Stimulated activated CD4-positive, alpha-beta T cell treated with anti-CD3 and anti-CD28 coated beads, TNF-alpha, amount 100 ng/mL, for 1 hour (primary cell): ENCODE measurements at places on chromosomes 4 and X.

DNA sequence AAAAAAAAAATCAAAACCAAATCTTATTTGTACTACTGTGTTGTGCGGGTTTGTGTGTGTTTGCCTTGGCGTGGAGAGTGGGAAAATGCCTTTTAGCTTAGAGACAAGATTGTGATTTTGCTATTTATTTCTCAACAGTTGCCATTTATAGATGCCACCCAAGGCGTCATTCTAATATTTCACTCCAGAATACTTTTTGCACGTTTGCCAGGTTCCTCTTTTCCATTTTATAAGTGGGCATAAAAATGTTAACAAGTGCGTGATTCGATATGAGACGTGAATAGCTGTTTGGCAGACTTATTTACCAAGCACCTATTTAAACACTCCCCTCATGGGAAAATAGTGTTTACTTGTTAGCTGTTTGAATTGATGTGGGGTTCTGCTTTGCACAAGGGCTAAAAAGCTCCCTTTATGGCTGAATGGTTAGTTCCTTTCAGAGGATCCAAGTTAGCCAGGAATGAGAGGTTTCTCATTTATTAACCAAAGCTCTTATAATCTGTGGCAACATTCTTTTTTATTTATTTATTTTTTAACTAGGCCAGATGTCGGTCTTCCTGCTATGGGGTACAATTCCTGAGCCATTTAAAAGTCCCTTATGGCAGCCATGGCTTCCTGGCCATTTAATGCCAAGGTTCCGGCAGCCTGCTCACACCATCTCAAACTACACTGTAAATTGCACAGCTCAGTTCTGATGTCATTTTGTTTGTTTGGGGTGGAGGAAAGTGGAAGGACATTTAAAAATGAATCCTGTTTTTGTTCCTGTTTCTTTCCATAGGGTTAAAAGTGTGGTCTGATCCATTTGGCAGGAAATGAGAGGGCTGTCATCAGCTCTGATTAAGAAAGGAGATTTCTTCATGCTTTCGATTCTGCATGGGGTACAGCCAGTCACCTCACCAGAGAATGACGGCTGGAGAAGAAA, 14.6 kb downstream of the SMIM20 start:
- no peak for DNase-seq

GRCh38 chr4:66223068-66223703, 552.9 kb upstream of the EPHA5 start:
- no peak for DNase-seq

DNA sequence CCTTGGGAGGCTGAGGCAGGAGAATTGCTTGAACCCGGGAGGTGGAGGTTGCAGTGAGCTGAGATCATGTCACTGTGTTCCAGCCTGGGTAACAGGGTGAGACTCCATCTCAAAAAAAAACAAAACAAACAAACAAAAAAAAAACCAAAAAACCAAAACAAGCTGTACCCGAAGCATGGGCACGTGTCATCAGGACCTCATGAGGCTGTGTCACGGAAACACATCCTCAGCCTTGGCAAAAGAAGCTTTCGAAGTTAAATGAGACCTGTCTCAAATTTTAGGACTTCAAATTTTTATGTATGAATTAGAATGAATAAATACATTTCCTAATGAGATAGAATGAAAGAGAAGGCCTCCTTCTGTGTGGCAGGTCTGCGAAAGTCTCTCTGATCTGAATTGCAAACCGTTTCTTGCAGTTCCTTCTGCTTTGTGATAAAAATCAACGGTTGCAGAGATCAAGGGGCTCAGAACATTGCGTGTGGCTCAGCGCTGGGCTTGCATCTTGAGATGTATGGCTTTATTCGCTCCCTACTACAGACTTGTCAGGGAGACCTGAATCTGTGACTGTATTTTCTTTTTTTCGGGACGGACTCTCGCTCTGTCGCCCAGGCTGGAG, 19.5 kb upstream of the CRLF2 start:
- no peak for DNase-seq

- DNase-seq = no peak
Measured at GRCh38 chrX:28889591-28890090, 302.4 kb downstream of the IL1RAPL1 start.

GRCh38 chr4:22780317-22780716, 87.6 kb downstream of the GBA3 start:
- DNase-seq = no peak

- DNase-seq = no peak
Measured at GRCh38 chr4:8324640-8325239, 55.2 kb downstream of the HTRA3 start.

DNA sequence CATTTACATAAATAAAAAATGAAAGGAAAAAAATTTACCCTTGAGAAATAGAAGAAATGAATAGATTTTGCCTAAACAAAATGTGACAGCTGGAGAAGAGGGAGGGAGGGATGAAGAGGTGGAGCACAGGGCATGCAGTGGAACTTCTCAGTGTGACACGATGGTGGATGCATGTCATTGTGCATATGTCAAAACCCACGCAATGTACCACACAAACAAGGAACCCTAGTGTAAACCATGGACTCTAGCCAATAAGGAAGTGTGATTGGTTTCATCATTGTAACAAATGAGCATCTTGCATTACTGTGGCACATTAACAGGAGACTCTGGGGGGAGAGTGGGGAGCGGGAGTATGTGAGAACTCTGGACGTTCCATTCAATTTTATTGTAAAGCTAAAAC, 58.6 kb downstream of the GATB start:
- DNase-seq = no peak

DNA sequence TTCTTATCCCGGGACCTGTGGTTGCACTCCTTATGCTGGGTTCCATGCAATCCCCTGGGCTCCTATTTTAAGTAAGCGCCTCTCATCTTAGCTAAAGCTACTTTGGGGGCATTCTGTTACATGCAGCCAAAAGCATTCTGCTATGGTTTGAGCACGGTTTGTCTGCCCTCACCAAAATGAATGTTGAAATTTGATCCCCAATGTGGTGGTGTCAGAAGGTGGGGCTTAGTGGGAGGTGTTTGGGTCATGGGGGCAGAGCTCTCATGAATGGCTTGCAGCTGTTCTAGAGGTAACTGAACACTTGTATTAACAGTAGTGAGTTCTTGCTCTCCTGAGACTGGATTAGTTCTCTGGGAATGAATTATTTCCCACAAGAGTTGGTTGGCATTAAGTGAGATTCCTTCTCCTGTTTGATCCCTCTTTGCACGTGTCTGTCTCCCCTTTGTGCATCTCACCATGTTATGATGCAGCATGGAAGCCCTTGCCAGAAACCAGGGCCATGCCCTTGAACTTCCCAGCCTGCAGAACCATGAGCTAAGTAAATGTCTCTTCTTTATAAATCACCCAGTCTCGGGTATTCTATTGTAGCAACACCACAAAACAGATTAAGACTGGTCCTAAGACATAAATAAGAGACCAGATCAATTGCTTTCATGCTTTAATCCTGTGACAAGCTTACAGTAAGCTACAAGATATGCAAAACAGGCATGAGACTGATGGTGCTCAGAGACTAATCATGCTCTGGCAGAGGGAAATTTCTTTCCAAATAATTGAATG, 141.8 kb downstream of the TSPAN5 start:
- DNase-seq = no peak

DNA sequence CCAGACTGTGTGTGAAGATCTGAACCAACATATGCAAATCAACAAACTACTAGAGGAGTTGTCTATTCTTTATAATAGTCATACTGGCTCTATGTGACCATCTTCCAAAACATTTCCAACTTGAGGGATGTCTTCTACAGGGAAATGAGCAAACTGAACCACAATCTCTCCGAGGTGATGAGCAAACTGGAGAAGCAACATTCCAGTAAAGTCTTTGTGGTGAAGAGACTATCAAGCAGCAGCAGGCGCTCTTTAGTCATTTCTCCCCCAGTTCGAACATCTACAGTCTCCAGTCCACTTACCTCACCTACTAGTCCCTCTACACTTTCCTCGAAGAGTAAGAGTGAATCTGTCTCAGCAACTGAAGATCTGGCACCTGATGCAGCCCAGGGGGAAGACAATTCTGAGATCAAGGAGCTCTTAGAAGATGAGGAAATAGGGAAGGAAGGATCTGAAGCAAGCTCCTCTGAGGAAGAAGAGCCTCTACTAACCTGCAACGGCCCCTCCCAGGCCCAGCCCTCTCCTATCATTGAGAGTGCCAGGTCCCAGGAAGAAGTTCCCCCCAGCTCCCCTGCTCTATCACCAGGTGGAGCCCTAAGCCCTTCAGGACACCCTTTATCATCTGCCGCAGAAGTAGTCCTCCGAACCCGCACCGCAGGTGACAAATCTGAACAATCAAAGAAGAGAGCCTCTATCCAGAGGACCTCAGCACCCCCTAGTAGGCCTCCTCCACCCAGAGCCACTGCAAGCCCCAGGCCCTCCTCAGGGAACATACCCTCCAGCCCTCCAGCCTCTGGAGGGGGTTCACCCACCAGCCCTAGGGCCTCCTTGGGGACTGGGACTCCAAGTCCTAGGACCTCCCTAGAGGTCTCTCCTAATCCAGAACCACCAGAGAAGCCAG, 98.1 kb downstream of the HNRNPD start:
- no peak for DNase-seq

GRCh38 chr4:137393044-137393443, 139.2 kb downstream of the PCDH18 start:
- DNase-seq = no peak

- no peak for DNase-seq
Measured at GRCh38 chr4:77104791-77105540, 29.2 kb upstream of the CCNI start.

- no peak for DNase-seq
Measured at GRCh38 chr4:141046255-141046654, 87.0 kb downstream of the RNF150 start.

DNA sequence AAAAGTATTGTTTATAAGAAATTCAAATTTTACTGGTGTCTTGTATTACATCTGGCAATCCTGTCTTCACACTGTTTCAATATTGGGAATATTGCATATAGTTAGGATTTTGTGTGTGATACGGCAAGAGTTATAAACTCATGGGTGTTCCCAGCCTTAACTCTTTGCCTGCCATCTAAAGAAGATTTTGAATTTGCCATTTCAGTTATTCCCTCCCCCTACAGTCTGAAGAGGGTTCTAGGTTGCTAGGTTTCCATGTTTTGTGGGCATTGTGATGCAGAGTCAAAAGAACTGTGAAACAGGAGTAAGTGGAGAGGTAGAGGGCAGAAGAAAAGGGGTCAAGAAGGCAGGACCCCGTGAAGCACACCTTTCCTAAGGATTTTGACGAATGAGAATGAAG, at the start of gene CPXCR1:
Gene CPXCR1 (plus strand): TSS at position 301 of the 400 bp plus-strand sequence. CDS start 6,190 bp downstream, outside the sequence.
- no peak for DNase-seq

GRCh38 chr4:88696630-88697029, 999 bp downstream of the NAP1L5 start:
- DNase-seq = no peak

DNA sequence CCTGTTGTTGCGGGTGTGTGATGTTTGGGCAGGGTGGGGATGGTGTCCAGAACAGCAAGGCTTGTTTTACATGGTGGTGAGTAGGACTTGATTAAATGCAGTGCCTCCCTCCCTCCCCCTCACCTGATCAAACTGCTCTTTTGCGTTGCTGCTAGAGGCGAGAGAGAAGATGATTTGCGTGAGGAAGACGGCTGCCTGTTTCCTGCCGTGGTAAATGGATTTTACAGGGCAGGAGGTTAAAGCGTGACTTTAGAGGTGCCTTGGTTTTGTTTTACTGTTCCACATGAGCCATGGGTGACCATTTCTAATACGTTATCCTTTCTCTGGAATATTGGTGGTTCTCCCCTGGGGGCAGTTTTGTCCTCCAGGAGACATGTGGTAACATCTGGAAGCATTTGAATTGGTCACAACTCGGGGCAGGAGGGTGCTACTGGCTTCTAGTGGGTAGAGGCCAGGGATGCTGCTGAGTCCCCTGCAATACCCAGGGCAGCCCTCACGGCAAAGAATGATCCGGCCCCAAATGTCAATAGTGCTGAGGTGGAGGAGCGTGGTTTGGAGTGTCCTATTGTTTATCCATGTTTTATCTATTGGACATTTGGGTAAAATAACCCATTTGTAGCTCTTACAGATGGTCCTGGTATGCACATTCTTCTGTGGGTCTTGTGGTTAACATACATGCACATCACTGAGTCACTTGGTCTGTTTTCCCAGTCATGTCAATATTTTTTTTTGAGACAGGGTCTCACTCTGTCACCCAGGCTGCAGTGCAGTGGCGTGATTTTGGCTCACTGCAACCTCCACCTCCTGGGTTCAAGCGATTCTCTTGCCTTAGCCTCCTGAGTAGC, 73.7 kb downstream of the SHROOM2 start:
- DNase-seq = no peak

DNA sequence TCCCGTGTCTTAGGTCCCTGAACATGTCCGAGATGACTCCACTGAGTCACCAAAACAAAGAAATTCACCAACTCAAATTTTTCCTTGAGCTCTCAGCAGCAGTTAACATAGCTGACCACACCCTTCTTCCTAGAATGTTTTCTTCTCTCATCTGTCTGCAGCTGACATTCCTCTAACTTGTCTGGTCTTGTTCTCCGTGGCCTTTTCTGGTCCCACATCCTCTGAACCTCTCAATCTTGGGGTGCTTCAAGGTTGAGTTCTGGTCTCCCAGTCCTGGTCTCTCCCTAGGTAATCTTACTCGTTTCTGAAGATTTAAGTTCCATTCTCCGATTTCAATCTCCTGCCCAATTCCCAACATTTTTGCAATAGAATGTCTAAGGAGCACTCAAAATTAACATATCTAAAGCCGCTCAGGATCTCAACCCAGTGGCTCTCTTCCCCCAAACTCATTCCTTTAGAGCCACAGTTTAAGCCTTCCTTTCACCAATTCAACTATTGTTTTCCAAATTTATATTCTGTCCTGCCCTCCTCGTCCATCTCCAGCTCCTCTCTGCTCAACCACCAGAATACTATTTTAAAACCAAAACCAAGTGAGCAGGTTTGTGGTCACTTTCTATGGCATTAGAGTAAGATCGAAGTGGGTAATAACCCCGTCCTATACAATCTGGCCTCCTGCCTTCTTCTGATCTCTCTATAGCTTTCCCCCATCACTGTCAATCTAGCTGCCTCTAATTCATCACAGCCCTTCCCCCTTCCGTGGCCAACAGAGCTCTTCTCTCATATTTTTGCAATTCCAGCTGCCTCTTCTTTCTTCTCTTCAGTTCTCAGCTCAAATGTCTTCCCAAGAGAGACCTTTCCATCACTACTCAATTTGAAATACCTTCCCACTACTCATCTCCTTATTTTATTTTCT, 1.2 kb downstream of the TRIML2 start:
- no peak for DNase-seq

DNA sequence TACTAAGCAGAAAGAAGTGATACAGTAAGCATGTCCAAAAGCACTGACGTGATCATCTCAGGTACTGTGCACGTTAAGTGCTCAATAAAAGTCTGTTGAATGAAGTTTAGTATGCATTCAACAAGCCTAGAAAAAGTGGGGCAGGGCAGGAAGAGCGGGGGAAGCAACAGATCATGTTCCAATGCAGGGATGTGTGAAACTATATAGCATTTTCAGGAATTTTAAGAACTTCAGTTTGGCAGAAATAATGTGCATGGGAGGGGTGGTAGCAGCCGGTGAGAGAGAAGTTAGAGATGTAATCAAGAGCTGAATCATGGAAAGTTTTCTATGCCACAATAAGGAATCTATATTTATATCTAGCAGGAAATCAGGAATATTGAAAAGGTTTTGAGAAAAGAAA, 19.2 kb upstream of the CCNA2 start:
- no peak for DNase-seq

GRCh38 chr4:101356928-101357327, 9.6 kb upstream of the PPP3CA start:
- no peak for DNase-seq

GRCh38 chr4:12126474-12126873, 697.8 kb upstream of the HS3ST1 start:
- no peak for DNase-seq

- DNase-seq = no peak
Measured at GRCh38 chr4:2489841-2490552, 21.1 kb downstream of the RNF4 start.
